ENCODE measurements at places on chromosomes 7 and 10.

- no peak for DNase-seq
These were observed 6.4 kb downstream of the NFKB2 start for GRCh38 chr10:102401735-102402511.

DNA sequence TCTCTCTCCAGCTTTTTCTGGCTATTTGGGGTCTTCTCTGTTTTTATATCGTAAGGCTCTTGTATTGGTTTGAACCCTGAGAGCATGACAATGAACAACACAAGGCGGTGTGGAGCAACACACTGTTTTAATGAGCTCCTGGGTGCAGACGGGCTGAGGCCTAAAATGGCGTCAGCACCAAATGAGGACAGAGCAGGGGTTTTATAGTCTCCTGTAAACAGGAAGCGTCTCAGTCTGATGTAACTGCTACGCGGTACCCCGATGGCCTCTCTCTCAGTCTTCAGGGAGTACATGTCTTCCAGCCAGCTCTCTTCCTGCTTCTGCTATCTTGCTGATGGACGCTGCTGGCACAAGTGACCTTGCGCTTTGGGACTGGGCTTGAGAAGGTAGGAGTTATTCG, 95.9 kb upstream of the CCDC71L start:
- no peak for DNase-seq

- DNase-seq = no peak
These were observed 384 bp upstream of the TMEM229A start for GRCh38 chr7:124033095-124033806.

DNA sequence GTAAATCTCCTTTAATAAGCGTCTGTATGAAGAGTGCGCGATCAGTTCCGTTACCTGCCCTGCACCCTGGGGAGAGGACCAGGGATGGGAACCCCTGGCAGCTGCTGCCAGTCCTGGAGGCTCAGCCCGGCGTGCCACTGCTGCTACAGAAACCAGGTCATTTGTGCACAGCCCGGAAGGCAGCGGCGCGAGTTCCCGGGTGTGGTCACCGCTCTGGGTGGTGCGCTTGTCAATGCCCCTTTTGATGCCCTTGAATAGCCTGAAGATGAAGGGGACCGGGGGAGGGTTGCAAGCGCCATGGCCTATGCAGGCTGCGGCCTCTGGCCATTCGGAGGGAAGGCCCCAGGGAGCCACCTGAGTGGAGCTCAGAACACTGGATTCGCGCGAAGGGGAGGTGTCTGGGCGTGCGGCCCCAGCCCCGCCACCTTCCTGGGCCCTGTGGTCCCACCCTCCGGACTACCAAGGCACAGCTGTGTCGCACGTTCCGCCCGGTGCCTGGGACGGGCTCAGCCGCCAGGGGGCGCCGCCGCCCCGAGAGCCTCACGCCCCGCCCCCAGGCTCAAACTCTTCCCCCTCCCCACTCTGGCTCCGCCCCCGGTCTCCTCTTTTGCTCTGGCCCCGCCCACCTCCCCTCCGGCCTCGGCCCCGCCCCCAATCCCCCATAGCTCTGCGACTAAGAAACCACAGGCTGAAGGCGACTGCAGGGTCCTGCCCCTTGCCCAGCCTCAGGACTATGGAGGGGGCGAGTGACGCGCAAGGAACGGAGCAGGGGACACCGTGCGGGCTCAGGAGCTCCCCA, 16.5 kb downstream of the AP5Z1 start:
- peak; percentile 82 for DNase-seq

- DNase-seq = no peak
These were observed 34.0 kb downstream of the CCDC186 start for GRCh38 chr10:114140036-114140435.

DNA sequence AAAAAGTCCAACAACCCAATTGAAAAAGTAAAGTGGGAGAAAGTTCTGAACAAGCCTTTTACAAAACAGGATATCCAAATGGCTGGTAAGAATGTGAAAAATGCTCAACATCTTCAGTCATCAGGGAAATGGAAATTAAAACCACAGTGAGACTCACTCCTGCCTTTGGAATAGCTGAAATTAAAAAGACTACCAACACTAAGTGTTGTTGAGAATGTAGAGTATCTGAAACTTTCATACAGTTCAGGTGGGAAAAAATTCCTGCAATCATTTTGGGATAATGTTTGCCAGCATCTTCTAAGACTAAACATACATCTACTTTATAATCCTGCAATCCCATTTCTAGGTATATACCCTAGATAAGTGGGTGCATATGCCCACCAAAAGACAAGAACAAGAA, 395.1 kb downstream of the GRID1 start:
- no peak for DNase-seq

GRCh38 chr7:113444261-113444660, 325.9 kb upstream of the SMIM30 start:
- no peak for DNase-seq

DNA sequence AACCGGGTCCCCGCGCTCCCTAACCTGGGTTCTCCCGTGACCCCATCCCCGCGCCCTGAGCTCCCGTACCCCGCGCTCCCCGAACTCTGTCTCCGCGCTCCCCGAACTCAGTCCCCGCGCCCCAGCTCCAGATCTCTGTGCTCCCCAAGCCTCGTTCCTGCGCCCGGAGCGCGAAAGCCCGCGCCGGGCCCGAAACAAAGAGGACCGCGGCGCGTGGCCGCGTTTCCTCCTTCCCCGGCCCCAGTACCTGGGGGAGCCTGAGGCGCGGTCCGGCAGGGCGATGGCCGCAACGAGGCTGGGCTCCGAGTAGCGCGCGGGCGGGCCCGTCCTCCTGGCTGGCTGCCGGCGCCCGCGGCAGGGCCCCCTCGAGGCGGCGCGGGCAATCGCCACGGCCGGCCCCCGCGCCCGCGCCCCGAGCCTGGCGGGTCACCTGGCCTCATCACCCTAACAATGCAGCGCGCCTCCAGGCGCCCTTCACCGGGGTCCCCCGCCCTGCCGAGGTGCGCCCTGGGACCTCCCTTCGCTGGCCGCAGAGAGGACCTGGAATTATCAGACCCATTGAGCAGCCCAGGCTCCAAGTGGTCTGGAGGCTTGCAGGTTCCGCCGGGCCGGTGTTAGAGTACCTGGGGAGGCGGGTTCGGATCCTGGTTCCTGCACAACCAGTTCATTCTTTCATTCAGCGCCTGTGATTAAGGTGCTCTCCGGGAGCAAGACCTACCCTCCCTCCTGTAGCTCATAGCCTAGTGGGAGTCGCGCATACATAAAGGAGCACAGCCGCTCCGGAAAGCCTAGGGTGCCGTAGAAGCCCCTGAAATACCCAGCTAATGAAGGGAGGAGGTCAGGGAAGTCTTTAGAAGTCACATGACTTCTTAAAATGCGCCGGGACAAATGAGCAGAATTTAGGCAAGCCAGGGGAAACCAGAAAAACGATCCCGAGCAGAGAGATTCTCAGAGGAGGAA, at the start of gene TNS3:
TNS3 (minus strand) TSS at position 308 of the 960 bp plus-strand sequence. CDS start 142,475 bp downstream, outside the sequence.
- DNase-seq = no peak

DNA sequence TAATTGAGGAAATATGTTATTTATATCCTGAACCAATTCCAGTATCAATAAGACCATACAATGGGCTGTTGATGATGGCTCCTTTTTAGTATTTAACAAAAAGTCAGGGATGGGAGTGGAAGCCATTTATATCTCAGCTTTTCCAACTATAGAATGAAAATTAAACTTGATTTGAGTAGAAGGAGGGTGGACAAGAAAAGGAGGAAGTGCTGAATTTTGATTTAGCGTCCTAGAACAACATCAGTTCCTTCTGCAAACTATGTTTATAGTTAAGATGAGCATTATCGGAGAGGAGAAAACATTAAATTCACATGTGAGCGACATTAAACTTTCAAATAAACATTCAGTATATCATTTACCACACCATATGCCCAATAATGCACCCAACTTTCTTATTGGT, 149.3 kb upstream of the YAE1 start:
- DNase-seq = no peak

GRCh38 chr10:97376413-97376812, 24.7 kb downstream of the RRP12 start:
- DNase-seq = no peak

GRCh38 chr7:30225863-30226613, 58.4 kb upstream of the ZNRF2 start:
- DNase-seq = no peak

GRCh38 chr10:54130394-54130793, 670.6 kb downstream of the PCDH15 start:
- no peak for DNase-seq
